ENCODE measurements at places on chromosomes 7 and 10.

GRCh38 chr7:73350306-73351068, 22.5 kb downstream of the FKBP6 start:
- DNase-seq = no peak

DNA sequence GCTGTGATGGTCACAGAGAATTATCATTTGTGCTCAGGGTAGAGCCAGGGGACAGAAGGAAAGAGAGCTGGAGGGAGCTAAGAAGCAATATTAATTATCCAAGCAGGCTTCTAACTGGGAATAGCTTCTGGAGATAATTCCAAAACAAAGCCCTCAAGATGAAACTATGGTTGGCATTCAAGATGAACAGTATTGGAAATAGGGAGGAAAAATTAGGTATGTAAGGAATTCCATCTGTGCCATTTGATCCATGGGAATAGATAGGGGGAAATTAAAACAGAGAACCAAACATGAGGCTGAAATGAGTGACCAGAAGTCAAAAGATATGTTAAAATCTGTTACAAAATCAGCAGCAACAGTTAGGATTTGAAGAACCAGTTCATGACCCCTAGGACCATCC, 75.3 kb downstream of the NDUFB2 start:
- DNase-seq = no peak

DNA sequence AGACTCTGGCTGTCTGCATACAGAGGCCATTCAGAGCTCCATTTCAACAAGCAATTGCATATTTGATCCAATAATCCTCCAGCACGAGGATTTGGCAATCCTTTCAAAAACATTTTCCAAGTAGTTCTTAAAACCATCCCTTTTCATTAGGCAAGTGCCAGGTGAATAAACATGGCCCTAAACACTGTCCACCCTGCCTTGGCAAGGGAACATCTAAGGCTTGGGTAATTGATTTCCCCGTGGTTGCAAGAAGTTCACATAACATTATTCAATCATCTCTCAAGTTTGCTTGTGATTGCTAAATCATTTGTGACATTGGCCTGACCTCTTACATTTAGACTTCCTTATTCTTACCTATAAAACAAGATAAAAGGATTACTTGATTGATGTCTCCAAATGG, 175.2 kb downstream of the CTTNBP2 start:
- no peak for DNase-seq

- DNase-seq = no peak
These were observed 167.1 kb upstream of the INHBA start for GRCh38 chr7:41869997-41870396.

DNA sequence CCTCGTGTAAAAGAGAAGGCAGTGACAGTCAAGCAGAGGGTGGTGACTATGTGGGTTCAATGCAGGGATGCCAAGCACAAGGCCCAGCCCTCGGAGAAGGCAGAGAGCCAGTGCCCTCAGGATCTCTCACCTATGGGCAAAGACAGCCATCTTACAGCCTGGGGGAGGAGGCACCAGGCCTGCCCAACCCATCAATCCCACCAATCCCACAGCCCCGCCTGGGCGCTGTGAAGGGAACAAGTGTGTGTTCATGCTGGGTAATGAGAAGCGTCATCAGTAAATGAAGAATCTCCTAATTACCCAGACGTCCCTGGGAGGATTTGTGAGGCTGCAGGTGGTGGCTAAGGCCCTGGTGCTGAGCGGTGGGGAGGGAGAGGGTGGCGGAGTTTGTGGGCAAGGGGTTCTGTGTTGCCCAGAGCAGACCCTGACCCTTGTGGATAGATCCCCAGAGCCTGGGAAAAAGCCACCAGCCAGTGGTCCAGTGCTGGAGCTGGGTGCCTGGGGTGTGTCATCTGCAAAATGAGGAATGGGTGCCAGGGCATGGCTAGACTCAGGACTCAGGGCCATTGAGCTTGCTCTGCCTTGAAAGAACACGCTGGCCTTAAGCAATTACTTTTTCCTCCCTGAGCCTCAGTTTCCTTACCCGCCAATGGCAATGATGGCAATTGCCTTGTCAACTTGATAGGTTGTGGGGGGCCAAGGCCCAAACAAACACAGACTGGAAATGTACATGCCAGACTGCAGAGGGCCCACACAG, 128.1 kb upstream of the UNC5B start:
- no peak for DNase-seq
